ENCODE measurements at places on chromosomes 3 and 15. TPM values are rescaled to one million over a fixed set of nuclear protein-coding genes. Genes with fewer than 3 reads are reported as not detected.

GRCh38 chr15:70362350-70362749 is 264.6 kb upstream of the TLE3 start:
- H3K4me3 ChIP-seq = no peak overlapping the region
- no peaks in the 10 kb centered on the region for H3K27me3 ChIP-seq
- DNase-seq = peak; percentile 57

DNA sequence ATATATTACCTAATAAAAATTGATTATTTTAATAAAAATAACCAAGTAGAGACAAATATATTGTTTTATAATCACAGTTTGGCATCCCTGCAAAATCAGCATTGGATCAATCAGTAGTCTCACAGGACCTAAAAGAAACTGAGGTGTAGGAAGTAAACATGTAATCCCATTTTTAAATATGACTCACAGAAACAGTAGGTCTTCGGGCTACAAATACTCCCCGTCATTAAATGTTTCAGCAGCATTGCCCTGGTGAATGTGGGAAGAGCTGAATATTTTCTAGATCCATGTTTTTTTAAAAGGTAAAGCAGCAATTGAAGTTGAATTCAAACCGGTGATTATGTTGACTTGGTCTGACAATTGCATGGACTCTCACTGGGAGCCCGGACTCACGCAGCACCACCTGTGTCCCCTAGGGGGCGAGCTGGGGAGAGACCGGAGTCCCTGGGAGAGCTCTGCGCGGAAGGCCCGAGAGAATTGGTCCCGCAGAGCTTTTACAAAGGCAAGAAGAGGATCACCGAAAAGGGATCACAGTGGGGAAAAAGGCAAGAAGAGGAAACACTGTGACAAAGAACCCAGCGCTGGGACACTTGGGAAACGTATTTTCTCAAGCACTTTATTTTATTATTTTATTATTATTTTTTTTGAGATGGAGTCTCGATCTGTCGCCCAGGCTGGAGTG is 17.2 kb upstream of the USP3 start:
- H3K36me3 ChIP-seq = no peaks in the 10 kb centered on the region
- no peaks in the 10 kb centered on the region for H3K27me3 ChIP-seq
- H3K27ac ChIP-seq = no peak overlapping the region
- H3K4me1 ChIP-seq = peaks cover 25% of the 10 kb centered on the region
- DNase-seq = peak; percentile 92
- no peak overlapping the region for H3K4me3 ChIP-seq

- H3K4me3 ChIP-seq = no peak overlapping the region
- H3K4me1 ChIP-seq = peaks cover 34% of the 10 kb centered on the region
Measured at GRCh38 chr15:65901336-65901735, 32.0 kb downstream of the RAB11A start.

- H3K27ac ChIP-seq = no peak overlapping the region
- H3K4me1 ChIP-seq = peaks cover 12% of the 10 kb centered on the region
- no peaks in the 10 kb centered on the region for H3K27me3 ChIP-seq
- DNase-seq = no peak
Measured at GRCh38 chr3:140956058-140956835, 14.6 kb downstream of the SLC25A36 start.

- H3K27ac ChIP-seq = no peak overlapping the region
- DNase-seq = no peak
- no peaks in the 10 kb centered on the region for H3K4me1 ChIP-seq
- H3K27me3 ChIP-seq = no peaks in the 10 kb centered on the region
- H3K4me3 ChIP-seq = no peak overlapping the region
Measured at GRCh38 chr3:176341963-176342362, 855.3 kb downstream of the TBL1XR1 start.

DNA sequence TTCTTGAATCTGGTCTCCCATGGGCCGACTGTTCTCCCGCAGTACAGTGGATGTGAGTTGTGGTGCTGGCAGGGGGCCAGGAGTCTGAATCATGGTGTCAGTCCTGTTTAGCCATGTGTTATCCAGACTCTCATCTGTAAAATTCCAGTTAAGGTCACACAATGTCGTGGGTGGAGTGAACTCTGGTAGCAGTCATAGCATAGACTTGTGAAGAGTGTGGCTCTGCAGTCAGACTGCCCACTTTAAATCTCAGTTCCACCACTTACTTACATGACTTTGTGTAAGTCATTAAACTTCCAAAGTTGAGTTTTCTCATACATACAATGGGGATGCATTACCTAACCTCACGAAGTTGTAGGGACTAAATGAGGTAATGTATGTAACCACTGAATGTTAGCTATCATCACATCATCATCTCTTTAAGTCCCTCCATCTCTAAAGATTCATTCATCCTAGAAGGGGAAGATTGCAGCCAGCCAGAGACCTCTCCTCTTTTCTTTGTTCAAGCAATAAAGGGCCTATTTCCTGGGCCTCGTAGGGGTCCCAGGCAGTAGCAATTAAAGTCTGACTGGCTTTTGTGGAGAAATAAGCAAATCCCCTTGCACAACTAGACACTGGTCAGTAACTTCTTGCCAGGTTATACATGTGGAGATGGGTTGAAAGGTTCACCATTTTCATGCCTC is 93.9 kb downstream of the PCCB start:
- H3K36me3 ChIP-seq = peaks cover 63% of the 10 kb centered on the region
- DNase-seq = peak; percentile 86
- H3K27me3 ChIP-seq = no peaks in the 10 kb centered on the region
- peaks cover 7% of the 10 kb centered on the region for H3K4me1 ChIP-seq
- H3K4me3 ChIP-seq = no peak overlapping the region
- no peak overlapping the region for H3K27ac ChIP-seq

Gene SUCNR1
- total RNA-seq = 2.2 TPM

DNA sequence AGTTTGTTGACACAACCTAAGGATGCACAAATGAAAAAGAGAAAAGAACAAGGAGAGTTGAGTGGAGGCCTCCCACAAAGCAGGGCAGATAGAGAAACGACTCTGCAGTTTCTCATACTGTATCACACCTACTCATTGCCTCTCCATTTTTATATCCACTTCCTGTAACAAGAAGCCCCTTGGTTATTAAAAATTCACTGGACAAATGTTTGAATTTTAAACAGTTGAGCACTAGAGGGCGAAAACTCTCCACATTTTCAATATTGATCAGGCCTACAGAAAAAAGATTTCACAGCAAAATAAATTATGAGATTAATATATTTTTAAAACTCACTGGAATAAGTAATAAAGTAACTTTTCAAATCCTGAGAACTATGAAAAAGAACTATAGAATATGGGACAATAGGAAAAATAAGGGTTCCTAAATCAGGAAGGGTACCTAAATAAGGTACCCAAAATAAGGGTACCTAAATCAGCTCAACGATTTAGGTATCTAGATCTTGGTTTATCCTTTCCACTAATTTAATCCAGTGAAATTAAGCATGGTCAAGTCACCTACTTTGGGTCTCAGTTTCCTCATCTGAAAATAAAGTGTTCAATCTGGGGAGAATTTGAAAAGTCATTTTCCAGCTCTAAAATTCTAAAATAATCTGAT is 47.0 kb upstream of the PPIB start:
- H3K27me3 ChIP-seq = no peaks in the 10 kb centered on the region
- H3K27ac ChIP-seq = no peak overlapping the region
- H3K4me1 ChIP-seq = no peaks in the 10 kb centered on the region
- no peak overlapping the region for H3K4me3 ChIP-seq
- DNase-seq = no peak

GRCh38 chr3:40237889-40238571 is 71.5 kb upstream of the EIF1B start:
- no peak overlapping the region for H3K4me3 ChIP-seq
- no peaks in the 10 kb centered on the region for H3K27me3 ChIP-seq
- H3K27ac ChIP-seq = no peak overlapping the region
- no peaks in the 10 kb centered on the region for H3K4me1 ChIP-seq

GRCh38 chr3:5503136-5503535 is 315.6 kb downstream of the EDEM1 start:
- DNase-seq = no peak
- H3K36me3 ChIP-seq = no peaks in the 10 kb centered on the region
- H3K4me3 ChIP-seq = no peak overlapping the region

DNA sequence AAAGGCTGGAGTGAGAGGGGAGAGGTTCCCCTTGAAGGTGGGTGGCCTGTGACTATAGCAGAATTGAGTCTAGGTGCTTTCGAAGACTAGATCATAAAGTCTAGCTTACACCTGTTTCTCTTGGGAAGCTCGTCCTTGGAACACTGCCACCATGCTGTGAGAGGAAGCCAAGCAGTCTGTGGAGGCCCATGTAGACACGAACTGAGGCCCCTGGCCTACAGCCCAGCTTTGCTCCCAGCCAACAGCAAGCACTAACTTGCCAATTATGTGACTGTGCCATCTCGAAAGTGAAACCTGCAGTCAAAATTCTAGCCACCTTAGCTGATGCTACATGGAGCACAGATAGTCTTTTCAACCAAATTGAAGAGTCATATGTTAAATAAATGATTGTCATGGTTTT is 190.5 kb upstream of the NECTIN3 start:
- H3K27me3 ChIP-seq = no peaks in the 10 kb centered on the region
- H3K27ac ChIP-seq = no peak overlapping the region
- H3K36me3 ChIP-seq = no peaks in the 10 kb centered on the region
- no peak overlapping the region for H3K4me3 ChIP-seq
- no peak for DNase-seq
- H3K4me1 ChIP-seq = no peaks in the 10 kb centered on the region

GRCh38 chr3:39086144-39086543 is 21.3 kb downstream of the GORASP1 start:
- H3K27me3 ChIP-seq = no peaks in the 10 kb centered on the region
- H3K4me1 ChIP-seq = no peaks in the 10 kb centered on the region
- H3K4me3 ChIP-seq = no peak overlapping the region
- H3K36me3 ChIP-seq = peaks cover 72% of the 10 kb centered on the region
- no peak overlapping the region for H3K27ac ChIP-seq

Gene FBXW12
- total RNA-seq = not detected

- no peak overlapping the region for H3K27ac ChIP-seq
- H3K36me3 ChIP-seq = no peaks in the 10 kb centered on the region
- peaks cover 18% of the 10 kb centered on the region for H3K4me1 ChIP-seq
- no peak for DNase-seq
Measured at GRCh38 chr15:73370151-73370550, 1.4 kb upstream of the HCN4 start.

DNA sequence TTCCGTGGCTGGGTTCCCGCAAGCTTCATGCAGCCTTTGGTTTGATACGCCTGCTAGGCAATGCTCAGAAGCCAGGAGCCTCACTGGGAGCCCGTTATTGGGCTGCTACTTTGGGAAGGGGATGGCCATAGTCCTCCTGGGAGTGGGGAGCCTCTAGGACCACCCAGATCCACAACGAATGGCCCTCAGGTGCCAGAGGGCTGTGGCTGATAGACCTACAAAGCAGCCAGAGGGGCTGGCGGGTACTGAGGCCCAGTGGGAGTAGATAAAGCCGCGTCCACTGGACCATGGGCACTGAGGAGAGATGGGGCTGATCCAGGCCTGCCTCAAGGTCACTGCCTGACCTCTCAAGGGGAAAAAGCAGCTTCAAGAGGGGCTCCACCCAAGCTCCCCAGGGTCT is 714 bp downstream of the GNAT1 start:
- peaks cover 12% of the 10 kb centered on the region for H3K36me3 ChIP-seq
- H3K27ac ChIP-seq = no peak overlapping the region
- peaks cover 40% of the 10 kb centered on the region for H3K27me3 ChIP-seq
- H3K4me3 ChIP-seq = no peak overlapping the region

Data from suprapubic skin (tissue), 4 donors.